Ecto neural progenitor cell (in vitro differentiated cells): ENCODE measurements at places on chromosomes 12 and 14.
A peak's percentile ranks its signal among the peaks of the same experiment; 100 is the strongest.

DNA sequence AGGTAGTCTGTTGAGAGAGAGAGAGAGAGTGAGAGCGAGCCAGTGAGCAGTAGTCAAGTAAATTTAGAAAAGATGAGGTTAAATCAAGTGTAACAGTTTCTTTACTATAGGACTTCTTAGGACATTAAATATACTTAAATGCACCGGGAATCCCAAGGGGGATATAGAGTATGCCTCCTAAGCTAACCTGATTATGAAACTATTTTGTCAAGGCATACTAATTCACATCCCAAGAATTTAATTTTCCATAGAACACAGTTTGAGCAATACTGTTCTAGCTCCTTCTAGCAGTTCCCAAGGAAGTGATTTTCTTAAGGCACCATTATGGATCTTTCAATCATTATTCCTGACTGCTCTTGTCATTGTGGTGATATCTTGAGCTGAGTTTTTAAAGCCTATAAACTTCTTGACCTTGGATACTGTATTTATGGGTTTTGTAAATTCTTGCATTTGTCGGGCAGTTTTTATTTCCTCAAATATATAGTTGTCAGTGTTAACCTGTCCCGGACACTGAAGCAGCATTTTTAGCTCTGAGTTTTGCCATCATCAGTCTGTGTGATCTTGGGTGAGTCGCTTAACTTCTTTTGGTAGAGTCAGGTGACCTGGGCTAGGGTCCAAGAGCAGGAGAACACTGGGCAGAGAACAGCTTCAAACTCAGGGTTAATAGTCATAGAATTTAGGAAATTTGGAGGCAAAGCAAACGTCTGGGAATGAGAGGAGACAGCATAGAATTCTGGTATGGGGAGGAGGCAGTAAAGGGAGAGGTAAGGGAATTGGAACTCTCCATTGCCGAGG is 196.5 kb upstream of the FRMD6 start:
- no peak for DNase-seq

DNA sequence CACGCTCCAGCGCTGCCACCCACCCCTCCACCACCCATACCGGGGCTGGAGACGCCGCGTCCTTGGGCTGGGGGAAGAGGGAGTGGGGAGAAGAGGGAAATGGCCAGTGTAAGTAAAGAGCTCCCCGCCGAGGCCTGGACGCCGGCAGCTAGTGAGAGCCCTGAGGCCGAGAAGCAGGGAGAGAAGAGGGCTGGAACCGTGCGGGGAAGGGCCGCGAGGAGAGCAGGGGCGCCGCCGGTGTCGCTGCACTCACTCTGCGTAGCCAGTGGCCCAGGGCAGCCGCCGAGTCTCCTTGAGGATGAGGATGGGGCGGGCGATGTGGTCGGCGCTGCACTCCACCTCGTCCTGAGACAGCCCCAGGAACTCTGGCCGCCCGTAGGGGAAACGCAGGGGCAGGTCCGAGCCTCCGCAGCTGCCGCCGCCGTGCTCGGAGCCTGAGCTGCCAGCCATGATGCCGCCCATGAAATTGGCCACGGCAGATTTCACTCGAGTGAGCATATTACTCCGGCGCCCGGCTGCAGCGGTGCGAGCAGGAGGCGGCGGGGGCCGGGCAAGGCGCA is 631 bp downstream of the PPM1H start:
- peak; percentile 81 for DNase-seq

- DNase-seq: no peak
Observed at GRCh38 chr12:31765931-31766330, 37.1 kb upstream of the AMN1 start.

GRCh38 chr14:100419856-100420255 is 96.7 kb downstream of the SLC25A47 start:
- DNase-seq: no peak

DNA sequence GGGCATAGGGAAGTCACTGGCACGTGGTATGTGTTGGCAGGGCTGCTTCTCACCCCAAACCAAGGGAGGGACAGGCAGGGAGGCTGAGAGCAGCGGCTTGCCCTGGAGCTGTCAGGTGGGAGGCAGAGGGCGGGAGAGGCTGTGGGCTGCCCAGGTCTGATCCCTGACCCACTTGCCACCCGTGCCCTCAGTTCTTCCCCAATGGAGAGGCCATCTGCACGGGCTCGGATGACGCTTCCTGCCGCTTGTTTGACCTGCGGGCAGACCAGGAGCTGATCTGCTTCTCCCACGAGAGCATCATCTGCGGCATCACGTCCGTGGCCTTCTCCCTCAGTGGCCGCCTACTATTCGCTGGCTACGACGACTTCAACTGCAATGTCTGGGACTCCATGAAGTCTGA is 4.7 kb downstream of the GNB3 start:
- no peak for DNase-seq

- DNase-seq: no peak
Observed at GRCh38 chr14:90970167-90970600, 90.3 kb downstream of the RPS6KA5 start.

DNA sequence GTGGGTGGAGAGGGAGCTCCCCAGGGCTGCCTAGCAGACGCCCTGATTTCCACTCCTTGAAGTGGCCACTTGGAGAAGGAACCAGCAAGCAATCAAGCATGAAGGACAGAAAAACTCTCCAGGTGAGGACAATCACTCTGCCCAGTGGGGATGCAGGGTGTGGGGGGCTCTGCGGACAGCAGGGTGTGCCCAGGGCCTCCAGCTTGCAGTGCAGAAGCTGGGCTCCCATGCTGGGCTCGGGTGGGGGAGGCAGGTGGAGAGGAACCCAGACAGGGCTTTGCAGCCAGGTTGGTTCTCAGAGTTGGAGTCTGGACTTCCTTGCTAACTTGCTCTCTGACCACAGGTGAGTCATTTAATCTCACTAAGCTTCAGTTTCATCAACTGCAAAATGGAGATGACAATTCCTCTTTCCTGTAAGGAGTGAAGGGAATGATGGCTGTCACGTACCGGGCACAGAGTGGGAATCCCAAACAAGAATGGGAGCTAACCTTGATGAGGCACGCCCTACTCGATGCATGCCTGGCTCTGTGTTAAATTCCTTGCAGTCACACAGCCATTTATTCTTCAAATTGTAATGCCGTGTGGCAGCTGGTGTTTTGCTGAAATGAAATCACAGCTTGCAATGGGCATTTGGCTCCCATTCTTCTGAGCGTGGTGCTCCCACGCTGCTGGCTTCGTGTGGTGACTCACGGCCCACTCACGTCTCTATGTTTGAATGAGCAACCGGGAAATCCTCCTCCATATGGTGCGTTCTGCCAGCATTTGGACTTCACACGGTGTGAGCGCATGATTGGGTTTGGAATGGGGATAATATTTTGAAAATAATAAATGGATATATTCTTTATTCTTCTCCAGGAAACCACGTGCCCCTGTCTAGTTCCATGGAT is 75.2 kb downstream of the PRIMA1 start:
- peak; percentile 45 for DNase-seq

DNA sequence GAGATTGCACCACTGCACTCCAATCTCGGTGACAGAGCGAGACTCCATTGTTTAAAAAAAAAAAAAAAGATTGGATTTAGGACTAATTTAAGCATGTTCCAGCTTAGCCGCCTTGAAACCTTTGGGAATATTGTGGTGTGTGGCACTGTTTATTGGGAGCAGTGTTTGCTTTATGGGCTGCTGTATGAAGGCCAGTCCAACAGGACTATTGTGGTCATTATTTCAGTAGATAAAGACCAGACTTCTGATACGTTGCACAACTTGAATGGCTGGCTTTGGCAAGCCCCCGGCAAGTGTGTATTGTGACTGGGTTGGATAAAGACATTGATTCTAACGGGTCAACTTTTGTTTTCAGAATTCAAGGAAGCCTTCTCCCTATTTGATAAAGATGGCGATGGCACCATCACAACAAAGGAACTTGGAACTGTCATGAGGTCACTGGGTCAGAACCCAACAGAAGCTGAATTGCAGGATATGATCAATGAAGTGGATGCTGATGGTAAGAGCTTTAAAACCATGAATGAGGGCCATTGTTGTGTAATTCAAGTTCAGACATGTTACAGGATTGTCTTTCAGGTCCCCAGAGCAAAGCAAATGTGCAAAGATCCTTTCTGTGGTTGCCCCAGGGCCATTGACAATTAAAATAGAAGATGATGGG is 4.2 kb downstream of the CALM1 start:
- no peak for DNase-seq

GRCh38 chr12:82898441-82898840 is 211.7 kb downstream of the TMTC2 start:
- DNase-seq: no peak

DNA sequence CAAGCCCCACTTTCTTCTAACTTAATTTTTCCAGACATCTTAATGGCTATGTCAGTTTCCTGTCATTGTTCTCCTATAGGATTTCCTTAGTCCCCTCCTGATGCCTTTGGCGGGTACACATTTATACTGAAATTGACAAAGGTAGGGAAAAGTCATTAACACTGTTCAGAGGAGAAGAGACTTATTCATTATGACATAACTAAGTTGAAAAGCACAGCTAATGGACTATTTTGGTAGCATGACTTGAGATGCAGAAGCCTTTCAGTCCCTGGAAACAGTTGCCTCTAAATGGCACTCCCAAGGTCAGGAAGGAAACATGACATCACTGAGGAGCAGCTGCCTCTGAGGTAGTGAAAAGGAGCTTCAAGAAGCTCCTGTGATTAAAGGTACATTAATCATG is 317.5 kb upstream of the KITLG start:
- no peak for DNase-seq

- DNase-seq: no peak
Observed at GRCh38 chr14:74243051-74243450, 3.8 kb downstream of the VSX2 start.

DNA sequence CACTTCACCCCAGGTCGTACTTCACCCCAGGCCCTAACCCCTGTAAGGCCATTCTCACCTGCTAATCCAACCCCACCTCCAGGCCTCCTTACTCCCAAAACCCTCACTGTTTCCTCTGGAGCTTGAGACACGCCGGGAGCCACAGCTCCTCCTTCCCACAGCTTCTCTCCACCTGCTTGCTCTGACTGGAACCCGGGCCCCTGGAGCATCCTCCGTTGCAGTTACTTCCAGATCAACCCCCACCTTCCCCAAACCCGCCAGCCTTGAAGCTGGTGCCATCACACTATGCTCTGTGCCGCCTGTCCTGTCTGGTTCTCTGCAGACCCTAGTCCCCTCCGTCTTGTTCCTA is 34.6 kb upstream of the PPP2R5C start:
- DNase-seq: peak; percentile 37

DNA sequence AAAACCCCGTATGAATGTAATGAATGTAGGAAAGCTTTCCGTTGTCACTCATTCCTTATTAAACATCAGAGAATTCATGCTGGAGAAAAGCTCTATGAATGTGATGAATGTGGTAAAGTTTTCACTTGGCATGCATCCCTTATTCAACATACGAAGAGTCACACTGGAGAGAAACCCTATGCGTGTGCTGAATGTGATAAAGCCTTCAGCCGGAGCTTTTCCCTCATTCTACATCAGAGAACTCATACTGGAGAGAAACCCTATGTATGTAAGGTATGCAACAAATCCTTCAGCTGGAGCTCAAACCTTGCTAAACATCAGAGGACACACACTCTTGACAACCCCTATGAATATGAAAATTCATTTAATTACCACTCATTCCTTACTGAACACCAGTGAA is 23.8 kb downstream of the ZNF891 start:
- no peak for DNase-seq

GRCh38 chr12:92908108-92908507 is 21.0 kb downstream of the EEA1 start:
- DNase-seq: no peak

DNA sequence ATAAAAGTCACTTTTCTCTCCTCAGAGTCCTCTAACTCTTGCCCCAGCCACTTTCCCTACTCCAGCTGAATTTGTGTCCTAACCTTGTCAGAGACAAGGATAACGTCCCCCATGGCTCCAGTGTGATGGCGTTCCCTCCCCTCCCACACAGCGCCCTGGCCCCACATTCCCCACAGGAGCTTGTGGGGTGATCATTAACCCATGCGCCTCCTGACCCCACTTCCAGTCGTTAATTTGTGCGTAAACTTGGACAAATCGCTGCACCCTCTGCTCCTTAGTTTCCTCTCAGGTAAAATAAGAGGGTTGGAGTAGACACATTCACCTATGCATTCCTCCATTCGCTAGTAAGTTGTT is 22.9 kb upstream of the BCDIN3D start:
- DNase-seq: peak; percentile 39

GRCh38 chr12:56197921-56198635 is 8.8 kb upstream of the SMARCC2 start:
- DNase-seq: no peak

GRCh38 chr14:80695869-80696268 is 245.7 kb downstream of the CEP128 start:
- DNase-seq: no peak

- no peak for DNase-seq
Observed at GRCh38 chr14:30893819-30894218, 19.5 kb downstream of the COCH start.

DNA sequence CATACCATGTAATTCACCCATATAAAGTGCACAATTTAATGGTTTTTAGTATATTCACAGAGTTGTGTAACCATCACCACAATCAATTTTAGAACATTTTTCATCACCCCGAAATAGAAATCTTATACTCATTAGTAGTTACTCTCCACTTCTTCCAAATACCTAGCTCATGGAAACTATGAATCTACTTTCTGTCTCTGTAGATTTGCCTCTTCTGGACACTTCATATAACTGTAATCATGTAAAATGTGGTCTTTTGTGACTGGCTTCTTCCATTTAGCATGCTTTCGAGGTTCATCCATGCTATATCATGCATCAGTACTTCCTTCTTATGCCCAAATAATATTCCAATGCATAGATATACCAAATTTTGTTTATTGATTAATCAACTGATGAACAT is 10.8 kb downstream of the DNAI7 start:
- no peak for DNase-seq

DNA sequence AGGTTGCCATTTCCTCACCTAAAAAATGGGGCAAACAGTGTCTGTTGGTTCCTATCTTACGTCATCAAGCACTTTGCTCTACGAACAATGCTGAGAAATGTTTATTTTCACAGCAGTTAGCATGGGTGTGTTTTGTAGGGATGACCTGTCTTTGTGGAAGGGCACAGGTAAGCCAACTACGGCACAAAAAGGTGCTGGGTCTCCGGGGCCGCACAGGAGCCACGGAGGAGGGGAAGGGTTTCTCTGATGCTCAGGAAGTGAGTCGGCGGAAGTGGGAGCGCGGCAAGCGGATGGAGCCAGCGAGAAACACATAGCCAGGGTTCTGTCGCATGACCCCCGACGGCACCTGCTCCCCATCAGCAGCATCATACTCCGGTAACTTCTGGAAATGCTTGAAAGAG is 65.6 kb upstream of the TCL1B start:
- no peak for DNase-seq

GRCh38 chr12:52613384-52614030 is 4.9 kb downstream of the KRT73 start:
- DNase-seq: peak; percentile 31

DNA sequence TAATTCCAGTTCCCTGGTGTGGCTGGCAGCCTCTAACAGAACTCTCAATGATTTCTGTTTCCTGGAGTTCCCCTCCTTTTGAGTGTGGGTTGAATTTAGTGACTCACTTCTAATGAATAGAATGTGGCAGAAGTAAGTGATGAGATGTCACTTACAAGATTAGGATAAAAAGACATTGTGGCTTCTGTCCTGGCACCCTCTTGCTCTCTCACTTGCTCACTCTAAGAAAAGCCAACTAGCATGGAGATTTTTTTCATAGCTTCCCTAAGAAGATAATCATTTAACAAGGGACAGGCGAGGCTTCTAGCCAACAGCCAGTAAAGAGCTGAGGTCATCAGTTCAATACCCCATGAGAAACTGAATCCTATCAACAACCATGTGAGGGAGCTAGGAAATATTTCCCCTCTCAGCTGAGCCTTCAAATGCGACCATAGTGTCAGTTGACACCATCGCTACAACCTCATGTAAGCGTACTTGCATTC is 156.7 kb downstream of the TMTC3 start:
- DNase-seq: no peak
